ENCODE measurements at places on chromosomes 7 and 10.

- DNase-seq = no peak
Observed at GRCh38 chr10:35992107-35992506, 350.0 kb upstream of the FZD8 start.

GRCh38 chr7:94012746-94013145 lies 8.6 kb upstream of the BET1 start:
- no peak for DNase-seq

GRCh38 chr7:141920281-141920680 lies 4.1 kb downstream of the OR9A4 start:
- no peak for DNase-seq

GRCh38 chr7:23403970-23404369 lies 66.3 kb downstream of the IGF2BP3 start:
- DNase-seq = no peak

DNA sequence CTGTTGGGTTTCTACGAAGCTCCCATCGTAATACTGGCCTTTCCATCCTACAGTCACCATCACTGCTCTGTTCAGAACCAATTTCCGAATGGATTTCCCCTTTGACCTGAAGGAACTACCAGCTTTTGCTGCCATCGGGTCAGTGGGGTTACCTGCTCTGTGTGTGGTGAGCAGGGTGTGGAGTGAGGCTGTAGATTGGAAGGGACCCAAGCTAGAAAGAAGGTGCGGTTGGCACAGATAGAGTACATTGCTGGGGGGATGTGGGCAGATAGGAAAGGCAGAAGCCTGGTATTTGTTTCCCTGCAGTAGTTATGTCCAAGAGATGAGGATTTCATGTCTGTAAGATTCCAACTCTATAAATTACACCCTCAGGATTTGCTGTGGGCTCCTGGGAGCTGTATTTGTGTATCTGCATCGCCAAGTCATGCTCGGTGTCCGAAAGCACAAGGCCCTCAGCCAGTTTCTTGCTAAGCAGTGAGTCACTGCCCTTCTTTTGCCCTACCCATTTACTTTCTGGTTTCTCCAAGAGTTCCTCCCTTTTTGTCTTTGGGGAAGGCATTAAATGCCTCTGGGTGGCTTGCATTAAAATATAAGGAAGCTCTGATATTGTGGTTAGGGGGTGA lies 15.4 kb downstream of the CLCN1 start:
- DNase-seq = no peak

- no peak for DNase-seq
Observed at GRCh38 chr7:16648551-16648950, 2.6 kb downstream of the BZW2 start.

DNA sequence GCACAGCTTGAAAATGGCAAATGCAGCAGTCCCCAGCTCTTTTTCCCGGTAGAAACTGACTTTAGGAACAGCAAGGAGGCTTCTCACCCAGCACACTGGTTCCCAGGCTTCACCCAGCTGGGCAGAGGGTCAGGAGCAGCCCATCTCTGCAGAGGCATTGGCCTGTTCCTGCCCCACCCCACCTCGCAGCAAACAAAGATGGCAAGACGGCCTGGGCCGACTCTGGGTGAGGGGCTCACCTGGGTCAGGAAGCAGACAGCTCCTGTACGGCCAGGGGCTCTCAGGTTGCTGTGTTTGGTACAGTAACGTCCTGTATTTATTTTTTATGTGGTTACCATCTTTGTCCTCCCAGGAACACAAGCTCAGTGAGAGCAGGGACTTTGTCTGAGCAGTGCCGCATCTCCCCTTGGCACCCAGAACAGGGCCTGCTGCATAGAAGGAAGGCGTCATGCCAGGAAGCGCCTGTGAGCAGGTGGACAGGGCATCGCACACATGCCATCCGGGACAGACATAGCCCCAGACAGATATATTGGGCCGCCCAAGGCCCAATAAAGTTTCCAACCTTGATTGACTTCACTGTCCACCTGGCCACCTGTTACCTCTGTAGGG lies 585.0 kb upstream of the FOXK1 start:
- no peak for DNase-seq

DNA sequence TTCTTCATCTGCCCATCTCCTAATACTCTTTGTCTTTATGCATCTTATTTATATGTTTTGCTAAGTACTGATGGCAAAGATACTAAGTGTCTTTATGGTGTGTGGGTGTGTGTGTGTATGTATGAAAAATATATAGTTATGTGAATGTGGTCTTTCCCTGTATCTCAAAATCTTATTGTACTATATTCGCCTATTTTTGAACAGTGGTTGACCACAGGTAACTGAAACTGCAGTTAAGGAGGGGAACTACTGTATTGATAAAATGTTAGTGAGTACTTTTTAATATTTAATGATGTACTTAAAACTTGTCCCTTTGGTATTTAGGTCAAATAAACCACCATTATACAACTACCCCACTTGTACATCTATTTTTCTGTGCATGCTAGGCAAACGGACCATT lies 85.9 kb downstream of the ADD3 start:
- DNase-seq = no peak

DNA sequence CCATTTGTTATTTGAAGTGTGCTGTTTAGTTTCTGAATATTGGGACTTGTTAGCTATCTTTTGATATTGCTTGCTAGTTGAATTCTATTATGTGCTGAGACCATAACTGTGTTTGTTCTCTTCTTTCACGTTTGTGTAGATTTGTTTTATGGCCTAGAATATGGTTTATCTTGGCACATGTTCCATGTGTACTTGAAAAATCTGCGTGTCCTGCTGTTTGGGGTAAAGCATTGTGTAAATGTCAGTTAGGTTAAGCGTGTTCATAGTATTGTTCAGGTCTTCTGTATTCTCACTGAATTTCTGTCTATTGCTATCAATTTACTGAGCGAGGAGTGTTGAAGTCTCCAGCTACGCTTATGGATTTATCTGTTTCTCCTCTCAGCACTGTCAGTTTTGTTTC lies 19.4 kb downstream of the MMP21 start:
- no peak for DNase-seq

- no peak for DNase-seq
Observed at GRCh38 chr7:127865466-127865865, 165.8 kb downstream of the LRRC4 start.

GRCh38 chr10:127197154-127197432 lies 702 bp upstream of the INSYN2A start:
- no peak for DNase-seq

DNA sequence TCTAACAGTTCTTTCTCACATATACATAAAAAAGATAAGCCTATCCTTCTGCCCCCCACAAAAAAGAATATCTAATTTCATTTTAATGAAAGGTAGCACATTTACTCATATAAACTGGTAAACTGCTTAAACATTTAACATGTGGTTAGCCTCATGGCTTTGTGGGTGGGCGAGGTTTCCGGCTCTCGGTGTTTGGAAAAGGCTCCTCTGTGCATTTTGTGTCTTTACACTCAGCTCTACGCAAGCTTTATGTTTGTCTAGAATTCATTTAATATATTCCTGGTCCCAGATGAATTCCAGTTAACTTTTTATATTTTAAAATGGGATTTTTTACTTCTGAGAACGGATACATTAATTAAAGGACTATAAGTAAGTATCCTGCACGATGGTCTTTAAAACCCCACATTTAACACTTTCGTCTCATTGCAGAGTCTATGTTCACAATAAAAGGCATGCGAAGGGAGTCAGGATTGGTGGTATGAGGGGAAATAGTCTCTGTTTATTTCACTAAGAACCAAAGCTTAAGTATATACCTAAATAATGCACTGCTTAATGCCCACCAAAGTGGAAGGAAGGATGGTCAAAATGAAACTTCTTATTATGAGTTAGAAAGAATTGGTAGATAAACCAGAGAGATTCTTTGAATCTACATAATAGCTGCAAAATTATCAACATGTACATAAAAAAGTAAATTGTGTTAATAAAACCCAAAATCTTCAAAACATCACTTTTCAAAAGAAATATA lies 197.2 kb downstream of the CRPPA start:
- DNase-seq = no peak

DNA sequence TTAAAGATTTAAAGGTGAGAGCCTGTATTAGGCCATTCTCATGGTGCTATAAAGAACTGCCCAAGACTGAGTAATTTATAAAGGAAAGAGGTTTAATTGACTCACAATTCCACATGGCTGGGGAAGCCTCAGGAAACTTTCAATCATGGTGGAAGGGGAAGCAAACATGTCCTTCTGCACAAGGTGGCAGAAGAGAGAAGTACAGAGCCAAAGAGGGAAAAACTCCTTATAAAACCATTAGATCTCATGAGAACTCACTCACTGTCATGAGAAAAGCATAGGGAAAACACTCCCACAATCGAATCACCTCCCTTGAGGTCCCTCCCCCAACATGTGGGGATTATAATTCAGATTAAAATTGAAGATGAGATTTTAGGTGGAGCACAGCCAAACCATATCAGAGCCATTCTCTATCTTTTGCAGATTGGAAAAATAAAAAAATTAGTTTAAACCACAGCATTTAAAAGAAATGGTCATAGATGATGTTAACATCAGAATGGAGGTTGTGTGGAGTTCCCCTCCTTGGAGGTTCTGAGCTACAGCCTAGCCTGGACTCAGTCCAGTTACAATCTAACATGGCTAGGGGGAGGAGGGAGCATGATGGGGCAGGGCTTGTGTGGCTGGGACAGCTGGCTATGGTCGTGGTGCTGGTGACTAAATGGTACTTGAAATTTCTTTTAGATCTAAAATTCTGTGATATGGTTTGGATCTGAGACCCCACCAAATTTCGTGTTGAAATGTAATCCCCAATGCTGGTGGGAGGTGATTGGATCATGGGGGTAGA lies 33.1 kb downstream of the GSTO2 start:
- DNase-seq = no peak

- no peak for DNase-seq
Observed at GRCh38 chr7:26035552-26035951, 116.4 kb upstream of the NFE2L3 start.

- no peak for DNase-seq
Observed at GRCh38 chr10:83915801-83916200, 223.5 kb upstream of the GHITM start.

GRCh38 chr7:55349121-55349520 lies 16.0 kb upstream of the LANCL2 start:
- no peak for DNase-seq

DNA sequence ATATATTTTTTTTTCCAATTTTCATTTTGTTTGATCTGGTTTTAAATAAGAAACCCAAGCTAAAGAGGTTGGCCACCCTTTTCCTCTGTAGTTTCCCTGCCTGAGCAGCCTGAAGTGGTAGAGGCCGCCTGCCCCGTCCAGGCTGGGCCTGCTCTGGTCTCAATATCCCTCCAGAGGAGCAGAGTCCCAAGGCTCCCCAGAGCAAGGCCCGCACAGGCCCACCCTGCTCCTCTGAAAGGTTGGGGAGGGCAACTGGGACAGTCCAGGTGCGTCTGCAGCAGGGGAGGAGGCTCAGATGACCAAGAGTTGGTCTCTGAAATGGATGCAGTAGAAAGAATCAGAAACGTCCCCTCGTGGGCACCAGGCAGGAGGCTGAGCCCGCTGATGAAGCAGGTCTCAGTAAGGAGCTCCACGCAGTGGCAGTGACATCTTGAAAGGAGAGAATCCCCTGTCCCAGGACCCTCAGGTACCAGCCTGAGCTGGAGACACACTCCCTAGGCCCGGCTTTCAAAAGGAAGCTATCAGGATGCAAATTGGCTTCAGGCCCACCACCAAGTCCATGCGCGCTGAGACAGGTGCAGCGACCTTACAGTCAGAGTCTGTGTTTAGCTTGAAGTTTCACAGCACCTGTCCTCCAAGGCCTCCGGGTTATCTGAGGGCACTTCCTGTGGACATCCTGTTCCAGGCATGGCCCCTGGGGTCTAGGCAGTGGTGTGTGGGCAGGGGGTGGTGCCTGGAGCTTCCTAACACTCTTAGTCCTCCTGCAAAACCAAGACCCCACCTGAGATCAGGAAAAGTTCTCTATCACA lies 37.7 kb downstream of the EN2 start:
- DNase-seq = no peak

DNA sequence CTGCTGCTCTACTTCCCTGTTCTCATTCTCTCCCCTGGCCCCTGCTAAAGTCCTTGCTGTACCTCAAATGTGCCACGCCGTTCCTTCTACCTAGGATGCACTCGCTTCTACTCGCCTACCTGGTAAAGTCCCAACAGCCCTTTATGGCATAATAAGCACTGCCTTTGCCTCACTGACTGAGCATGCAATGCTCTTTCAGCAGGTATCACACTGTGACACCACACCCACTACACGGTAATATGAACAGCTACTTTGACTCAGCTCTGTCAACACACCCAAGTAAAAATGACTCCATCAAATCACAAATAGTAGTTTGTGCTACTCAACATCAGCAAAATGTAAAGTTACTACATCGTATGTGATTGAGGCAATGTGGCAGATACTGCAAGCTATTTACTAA lies 37.6 kb downstream of the FAM204A start:
- no peak for DNase-seq

- no peak for DNase-seq
Observed at GRCh38 chr10:21396889-21397288, 128.6 kb downstream of the SKIDA1 start.

- no peak for DNase-seq
Observed at GRCh38 chr7:102111061-102112041, 175.3 kb upstream of the SH2B2 start.

GRCh38 chr10:35508647-35509046 lies 96.5 kb upstream of the GJD4 start:
- no peak for DNase-seq

- DNase-seq = no peak
Observed at GRCh38 chr7:144820552-144820951, 15.3 kb downstream of the TPK1 start.

GRCh38 chr7:135192914-135193536 lies 18.3 kb downstream of the WDR91 start:
- no peak for DNase-seq

DNA sequence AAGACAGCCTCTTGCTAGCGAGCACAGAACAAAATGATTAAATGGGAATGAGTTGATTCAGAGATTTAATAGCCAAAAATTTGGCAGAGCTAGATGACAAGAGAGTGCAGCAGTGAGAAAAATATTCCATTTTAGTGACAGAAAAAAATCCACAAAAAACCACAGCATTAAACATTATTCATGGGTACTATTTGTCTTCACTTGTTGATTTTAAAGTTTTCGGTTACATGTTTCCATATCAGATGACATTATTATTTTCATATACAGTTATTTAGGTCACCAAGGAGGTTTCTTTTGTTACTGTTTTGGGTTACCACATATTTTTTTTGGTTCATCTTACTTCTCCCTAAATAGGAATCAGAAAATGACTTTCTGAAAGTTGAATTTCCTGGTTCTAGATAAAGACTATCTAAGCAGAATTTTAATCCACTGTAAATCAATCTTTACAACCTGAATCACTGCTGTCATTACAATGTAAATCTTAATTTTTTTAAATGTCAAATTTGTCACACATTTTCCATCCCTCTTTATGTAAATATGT lies 87.9 kb downstream of the SVIL start:
- no peak for DNase-seq

- no peak for DNase-seq
Observed at GRCh38 chr7:92460109-92460508, 12.8 kb downstream of the GATAD1 start.

- DNase-seq = peak; percentile 68
Observed at GRCh38 chr7:77759294-77759889, 38.8 kb downstream of the TMEM60 start.

GRCh38 chr7:131827421-131827820 lies 271.0 kb upstream of the PODXL start:
- no peak for DNase-seq

- no peak for DNase-seq
Observed at GRCh38 chr10:49761789-49762565, at the start of gene OGDHL. TSS of gene OGDHL (minus strand) at chr10:49762323. CDS start at chr10:49758592, 3,731 bp downstream.

- no peak for DNase-seq
Observed at GRCh38 chr7:134777470-134777869, 2.0 kb upstream of the CALD1 start.

GRCh38 chr10:79938728-79939406 lies 10.0 kb downstream of the SFTPD start:
- DNase-seq = no peak

GRCh38 chr10:92615515-92615914 lies 22.6 kb downstream of the KIF11 start:
- no peak for DNase-seq

All from activated CD4-positive, CD25-positive, alpha-beta regulatory T cell treated with anti-CD3 and anti-CD28 coated beads, Interleukin-2, amount 50 U/mL, for 16 hours (primary cell).